ENCODE measurements at places on chromosomes 12 and 14. TPM values are rescaled to one million over a fixed set of nuclear protein-coding genes. Genes with fewer than 3 reads are reported as not detected.

DNA sequence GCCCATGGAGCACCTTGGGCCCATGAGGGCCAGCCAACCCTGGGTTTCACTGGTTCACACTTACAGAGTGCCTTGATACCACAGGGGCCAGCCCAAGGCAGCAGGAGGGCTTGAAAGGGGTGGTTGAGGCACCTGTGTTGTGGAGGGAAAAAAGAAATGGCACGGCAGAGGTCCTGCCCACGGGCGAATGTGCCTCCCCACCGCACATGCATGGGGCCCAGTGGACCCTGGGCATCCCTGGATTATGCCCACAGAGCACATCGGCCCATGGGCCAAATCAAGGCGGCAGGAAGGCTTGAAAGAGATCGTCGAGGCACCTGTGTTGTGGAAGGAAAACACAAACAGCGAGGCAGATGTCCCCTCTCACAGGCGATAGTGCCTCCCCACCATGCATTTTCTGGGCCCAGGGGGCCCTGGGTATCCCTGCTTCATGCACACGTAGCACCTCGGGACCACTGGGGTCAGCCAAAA lies 378.1 kb downstream of the ALG10 start:
- no peak overlapping the region for H3K27ac ChIP-seq
- H3K4me1 ChIP-seq: no peaks in the 10 kb centered on the region
- H3K4me3 ChIP-seq: no peak overlapping the region
- no peak for DNase-seq

- no peaks in the 10 kb centered on the region for H3K36me3 ChIP-seq
- H3K27me3 ChIP-seq: no peaks in the 10 kb centered on the region
- H3K4me1 ChIP-seq: peaks cover 19% of the 10 kb centered on the region
- H3K27ac ChIP-seq: no peak overlapping the region
- no peak for DNase-seq
- H3K4me3 ChIP-seq: no peak overlapping the region
These were observed 9.7 kb downstream of the MLEC start for GRCh38 chr12:120696626-120697025.

DNA sequence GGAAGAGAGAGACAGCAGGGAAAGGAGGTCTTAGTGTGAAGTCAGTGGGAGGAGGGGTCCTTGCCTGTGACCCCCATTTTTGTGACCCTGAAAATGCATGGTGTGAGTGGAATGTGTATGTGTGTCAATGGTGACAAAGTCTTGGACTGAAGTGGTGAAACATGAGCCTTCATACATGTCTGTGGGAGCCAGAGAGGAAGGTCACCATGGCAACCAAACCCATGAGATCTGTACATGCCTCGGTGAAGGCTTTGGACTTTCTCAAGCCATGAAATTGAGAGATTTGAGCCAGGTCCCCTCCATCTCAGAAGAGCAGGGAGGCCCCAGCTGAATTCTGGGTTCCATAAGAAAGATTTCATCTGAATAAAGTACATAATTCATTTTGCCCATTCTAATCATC lies 108.7 kb downstream of the TTC8 start:
- H3K4me1 ChIP-seq: no peaks in the 10 kb centered on the region
- no peak overlapping the region for H3K27ac ChIP-seq
- no peaks in the 10 kb centered on the region for H3K36me3 ChIP-seq
- no peak for DNase-seq
- no peaks in the 10 kb centered on the region for H3K27me3 ChIP-seq
- no peak overlapping the region for H3K4me3 ChIP-seq

- peak; percentile 60 for DNase-seq
- peaks cover 37% of the 10 kb centered on the region for H3K4me1 ChIP-seq
- peaks cover 15% of the 10 kb centered on the region for H3K36me3 ChIP-seq
- H3K27ac ChIP-seq: peak overlapping the region; percentile 34
- peak overlapping the region; percentile 94 for H3K4me3 ChIP-seq
- H3K27me3 ChIP-seq: no peaks in the 10 kb centered on the region
These were observed 850 bp downstream of the SMOC1 start for GRCh38 chr14:69880044-69880487.

Gene OTX2
- total RNA-seq: 453 TPM

Gene TBX3
- total RNA-seq: not detected

Measured in neural progenitor cell (in vitro differentiated cells).